ENCODE measurements at places on chromosomes 11 and 22.

GRCh38 chr11:133118563-133119268 lies 413.6 kb downstream of the OPCML start:
- no peak for DNase-seq

DNA sequence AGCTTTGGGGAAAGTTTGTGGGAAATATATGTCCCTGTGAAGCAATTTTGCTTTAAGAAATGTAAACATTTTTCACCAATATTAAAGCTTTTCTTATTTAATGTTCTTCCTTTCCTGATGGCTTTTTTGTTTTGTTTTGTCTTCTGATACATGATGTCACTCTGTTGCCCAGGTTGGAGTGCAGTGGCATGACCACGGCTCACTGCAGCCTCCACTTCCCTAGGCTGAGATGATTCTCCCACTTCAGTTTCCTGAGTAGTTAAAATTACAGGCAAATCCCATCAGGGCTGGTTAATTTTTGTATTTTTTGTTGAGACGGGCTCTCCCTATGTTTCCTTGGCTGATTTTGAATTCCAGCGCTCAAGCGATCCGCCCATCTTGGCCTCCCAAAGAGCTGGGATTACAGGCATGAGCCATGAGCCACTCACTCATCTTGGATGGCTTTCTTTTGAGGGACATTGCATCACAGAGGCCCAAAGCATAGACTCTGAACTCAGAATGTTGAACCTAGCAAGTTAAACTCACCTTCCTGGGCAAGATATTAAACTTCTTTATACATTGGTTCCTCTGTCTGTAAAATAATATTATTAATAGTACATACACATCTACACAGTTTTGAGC lies 651 bp upstream of the CARD16 start:
- no peak for DNase-seq

GRCh38 chr22:17563936-17564391 lies 666 bp downstream of the SLC25A18 start:
- no peak for DNase-seq

- DNase-seq: no peak
These were observed 230.4 kb upstream of the ZC3H12C start for GRCh38 chr11:109862835-109863234.

DNA sequence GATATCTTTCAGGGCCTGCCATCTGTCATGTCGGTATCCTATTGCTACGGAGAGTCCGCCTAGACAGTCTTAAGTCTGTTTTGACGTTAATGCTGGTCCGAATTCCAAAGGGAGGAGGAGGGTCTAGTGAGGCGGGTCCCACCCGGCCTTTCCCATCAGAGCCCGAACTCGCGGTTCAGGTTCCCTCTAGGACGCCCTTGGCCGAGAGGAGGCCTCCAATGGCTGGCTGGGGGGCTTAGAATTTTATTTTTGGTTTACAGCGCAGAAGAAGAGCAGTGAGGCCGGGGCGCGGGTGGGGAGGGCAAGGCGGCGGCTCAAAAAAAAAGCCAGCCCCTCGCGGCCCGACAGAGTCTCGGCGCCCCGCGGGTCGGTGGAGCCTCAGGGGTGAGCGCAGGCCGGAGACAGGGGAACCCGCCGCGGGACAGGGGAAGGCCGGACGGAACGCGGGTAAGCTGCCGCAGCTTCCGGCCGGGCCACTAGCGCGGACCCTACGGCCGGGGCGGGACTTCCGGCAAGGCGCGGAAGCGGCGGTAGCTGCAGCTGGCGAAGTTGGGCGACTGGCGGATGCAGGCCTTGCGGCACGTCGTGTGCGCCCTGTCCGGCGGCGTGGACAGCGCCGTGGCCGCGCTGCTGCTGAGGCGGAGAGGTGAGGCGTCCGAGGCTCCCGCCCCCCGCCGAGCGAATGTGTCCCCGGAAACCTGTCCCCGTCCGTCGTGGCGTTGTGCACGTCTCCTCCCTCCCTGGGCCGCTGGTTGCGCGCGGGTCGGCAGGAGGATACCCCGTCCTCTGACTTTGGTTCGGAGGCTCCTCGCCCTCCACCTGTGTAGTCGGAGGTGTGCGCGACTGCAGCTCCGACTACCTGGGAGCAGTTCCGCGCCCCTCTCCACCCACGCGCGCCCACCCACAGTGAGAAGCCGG lies at the start of gene TRMU:
Gene TRMU (plus strand): TSS at position 514 of the 918 bp plus-strand sequence. CDS start 51 bp downstream, at position 565.
- peak; percentile 67 for DNase-seq

- DNase-seq: no peak
These were observed 45.1 kb downstream of the THAP12 start for GRCh38 chr11:76335842-76336241.

DNA sequence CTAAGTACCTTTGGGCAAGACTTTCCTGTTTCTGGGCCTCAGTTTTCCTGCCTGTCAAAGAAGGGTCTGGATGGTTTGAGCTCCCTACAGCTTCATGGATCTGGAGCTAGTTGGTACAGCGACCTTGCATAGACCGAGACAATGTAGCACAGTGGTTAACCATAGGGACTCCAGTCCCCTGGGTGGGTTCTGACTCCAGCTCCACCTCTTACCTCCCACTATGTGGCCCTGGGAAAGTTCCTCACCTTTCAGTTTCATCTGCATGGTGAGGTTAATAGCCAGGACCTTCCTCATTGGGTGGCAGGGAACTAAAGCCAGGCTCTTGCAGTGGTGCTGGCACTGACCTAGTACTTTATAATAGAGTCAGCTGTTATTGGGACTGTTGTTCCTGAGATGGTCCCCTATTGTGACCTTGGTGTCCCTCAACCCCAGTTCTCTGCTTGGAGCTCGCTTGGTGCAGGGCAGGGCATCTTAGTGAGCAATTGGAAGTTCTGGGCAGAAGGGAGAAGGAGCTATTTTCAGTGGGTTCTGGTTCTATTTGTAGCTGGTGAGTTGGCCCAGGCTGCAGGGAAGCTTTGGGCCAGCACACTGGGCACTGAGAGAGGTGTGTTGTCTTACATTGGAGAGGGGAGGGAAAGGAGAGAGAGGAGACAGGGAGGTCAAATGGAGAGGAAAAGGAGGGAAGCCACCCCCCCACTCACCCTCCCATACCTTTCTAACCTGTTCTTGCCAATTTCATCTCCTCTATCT lies 10.7 kb upstream of the MTMR3 start:
- DNase-seq: no peak

DNA sequence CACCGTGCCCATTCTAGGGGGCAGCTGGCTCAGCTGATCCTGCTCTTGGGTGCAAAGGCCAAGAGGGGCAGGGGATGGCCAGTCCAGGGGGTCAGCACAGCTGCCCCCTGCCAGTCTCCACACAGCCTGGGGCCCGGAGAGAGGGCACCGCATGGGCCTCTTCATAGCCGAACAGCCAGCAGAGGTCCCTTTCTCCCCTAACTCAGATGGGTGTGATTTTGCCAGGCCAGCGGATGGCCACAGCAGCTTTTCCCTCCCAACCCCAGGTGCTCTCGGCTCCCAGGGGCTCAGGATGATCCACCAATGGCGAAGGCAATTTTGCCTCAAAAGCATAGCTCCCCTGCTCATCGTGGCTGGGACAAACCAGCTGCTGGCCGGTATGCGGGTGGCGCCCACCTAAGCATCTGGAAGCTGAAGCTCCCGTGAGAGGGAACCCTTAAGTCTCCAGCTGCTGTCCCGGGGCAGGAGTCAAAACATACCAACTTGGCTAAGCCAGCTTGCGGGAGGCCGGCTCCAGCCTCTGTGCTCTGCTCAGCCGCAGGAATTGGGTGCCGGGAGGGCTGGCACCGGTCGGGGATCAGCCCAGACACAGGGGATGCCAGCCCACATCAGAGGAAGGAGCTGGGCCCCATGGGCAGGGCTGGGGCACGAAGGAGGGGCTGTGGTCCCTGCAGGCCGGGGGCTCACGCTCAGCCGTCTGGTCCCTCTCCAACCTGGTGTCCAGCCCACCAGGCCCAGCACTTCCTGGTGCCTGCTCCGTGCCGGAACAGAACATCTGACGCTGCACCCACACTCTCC lies 30.5 kb upstream of the GNB1L start:
- no peak for DNase-seq

DNA sequence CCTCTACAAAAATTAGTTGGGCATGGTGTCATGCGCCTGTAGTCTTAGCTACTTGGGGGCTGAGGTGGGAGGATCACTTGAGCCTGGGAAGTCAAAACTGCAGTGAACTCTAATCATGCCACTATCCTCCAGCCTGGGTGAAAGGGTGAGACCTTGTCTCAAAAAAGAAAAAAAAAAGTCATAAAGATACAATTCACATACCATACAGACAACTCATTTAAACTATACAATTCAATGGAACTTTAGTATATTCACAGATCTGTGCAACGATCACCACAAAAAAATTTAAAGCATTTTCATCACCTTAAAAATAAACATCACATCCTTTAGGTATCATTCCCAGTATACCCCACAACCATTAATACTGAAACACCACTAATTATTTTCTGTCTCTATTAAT lies 201.2 kb downstream of the PGR start:
- DNase-seq: no peak

DNA sequence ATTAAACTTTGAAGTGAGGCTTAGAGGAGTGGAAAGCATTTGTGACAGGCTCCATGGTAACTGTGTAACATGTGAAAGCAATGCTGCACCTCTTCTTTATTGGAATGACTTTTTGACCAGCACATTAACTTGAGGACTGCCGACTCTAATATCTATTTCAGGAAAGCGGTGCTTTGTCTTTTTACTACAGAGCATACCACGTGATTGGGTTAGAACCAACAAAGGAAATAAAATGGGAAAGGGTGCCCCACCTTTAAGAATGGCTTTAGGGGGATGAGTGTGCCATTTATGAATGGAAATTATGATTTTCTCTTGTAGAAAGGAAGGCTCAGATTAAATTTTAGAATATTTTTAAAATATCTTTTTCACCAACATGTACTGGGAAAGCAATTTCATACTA lies 57.3 kb upstream of the VPREB1 start:
- no peak for DNase-seq

DNA sequence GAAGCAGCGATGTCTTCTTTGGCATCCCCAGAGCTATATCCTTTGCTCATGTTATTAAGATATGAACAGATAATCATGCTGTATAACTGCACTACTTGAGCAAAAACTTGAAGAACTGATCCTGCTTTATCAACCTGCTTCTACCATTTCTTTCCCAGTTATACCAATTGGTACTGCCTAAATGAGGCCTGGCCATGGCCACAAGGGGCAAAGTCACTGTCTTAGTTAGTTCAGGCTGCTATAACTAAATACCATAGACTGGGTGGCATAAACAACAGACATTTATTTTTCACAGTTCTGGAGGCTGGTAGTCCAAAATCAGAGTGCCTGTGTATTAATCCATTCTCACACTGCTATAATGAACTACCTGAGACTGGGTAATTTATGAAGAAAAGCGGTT lies 37.5 kb downstream of the DEUP1 start:
- no peak for DNase-seq

DNA sequence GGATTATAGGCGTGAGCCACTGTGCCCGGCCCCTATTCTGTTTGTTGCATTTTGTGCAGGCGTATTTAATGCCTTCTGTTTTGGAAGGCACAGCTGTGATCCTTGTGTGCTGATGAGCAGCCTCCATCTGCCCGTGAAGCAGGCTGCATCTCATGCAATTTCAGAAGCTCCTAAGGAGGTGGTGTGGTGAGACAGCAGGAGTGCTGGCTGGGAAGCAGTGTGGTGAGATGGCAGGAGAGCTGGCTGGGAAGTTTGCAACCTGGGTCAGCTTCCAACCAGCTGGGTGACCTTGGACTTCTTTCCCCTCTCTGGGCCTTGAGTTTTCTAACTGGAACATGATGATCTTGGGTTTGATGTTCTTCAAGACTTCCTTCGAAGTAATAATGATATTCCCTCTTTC lies 525.1 kb downstream of the TBC1D22A start:
- no peak for DNase-seq
